ENCODE measurements at places on chromosomes 6 and 20.

- DNase-seq: peak; percentile 51
Measured at GRCh38 chr6:99393698-99394531, at the start of gene COQ3. COQ3 (minus strand) TSS chr6:99394195; CDS start chr6:99394179, 16 bp downstream.

- DNase-seq: no peak
Measured at GRCh38 chr6:40535110-40535818, 51.9 kb downstream of the LRFN2 start.

- no peak for DNase-seq
Measured at GRCh38 chr6:144449911-144450597, 164.9 kb downstream of the UTRN start.

DNA sequence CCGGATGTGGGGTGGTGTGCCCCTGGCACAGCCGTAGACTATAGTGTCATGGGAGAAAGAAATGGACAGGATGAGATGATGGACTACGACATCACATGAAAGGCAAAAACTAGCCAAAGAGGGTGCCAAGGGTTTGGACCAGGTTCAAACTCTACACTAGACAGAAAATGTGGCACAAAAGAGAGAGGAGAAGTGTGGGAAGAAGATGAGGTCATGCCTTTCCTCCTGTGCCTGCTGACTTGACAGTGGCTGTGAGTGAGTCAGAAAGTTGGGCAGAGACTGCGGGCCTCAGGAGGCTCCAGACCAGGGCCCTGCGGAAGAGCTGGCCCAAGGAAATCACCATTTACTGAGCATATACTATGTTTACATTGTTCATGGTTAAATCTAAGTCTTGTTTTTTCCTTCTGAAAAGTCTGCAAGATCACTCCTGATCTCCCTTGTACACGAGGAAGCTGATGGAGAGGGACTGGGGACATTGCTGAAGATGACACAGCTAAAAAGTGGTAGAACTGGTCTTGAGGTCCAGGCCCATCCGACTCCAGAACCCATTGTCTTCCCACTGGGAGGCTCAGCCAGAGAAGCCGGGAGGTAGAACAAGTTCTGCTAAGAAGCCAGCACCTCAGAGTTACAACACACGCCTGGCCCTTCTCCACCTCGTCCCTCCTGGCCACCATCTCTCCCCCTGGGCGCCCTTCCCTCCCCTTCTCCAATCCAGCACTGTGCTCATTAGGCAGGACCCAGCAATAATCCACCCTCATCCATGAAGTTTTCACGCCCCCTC is 35.6 kb downstream of the CNKSR3 start:
- DNase-seq: peak; percentile 55

GRCh38 chr6:43723737-43724295 is 36.2 kb upstream of the MRPS18A start:
- no peak for DNase-seq

DNA sequence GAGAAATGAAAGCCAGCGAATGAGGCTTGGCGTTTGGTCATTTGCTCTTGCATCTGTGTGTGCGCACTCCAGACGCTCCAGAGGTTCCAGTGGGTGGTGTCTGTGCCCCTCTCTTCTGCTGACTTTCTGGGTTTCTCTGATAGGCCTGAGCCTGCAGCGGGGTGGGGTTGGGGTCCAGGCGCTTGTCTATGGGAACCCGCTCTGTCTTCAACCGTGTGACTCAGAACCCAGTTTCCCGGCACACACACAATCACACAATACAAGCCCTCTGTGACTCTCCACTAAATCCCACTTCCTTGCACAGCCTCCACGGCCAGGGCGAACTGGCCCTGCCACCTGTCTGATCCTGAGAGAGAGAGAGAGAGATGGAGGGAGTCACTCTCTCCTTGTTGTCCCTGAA is 24.6 kb downstream of the RBM38 start:
- DNase-seq: no peak

- DNase-seq: no peak
Measured at GRCh38 chr6:44232676-44233566, 9.5 kb downstream of the SLC29A1 start.

Data from astrocyte of the cerebellum (primary cell).